Natural killer cell (primary cell): ENCODE measurements at places on chromosomes 4 and X.
A peak's percentile ranks its signal among the peaks of the same experiment; 100 is the strongest.

GRCh38 chr4:155234206-155234605 is 25.8 kb downstream of the NPY2R start:
- DNase-seq = no peak

- DNase-seq = no peak
These were observed 46.1 kb upstream of the CABS1 start for GRCh38 chr4:70288651-70289050.

DNA sequence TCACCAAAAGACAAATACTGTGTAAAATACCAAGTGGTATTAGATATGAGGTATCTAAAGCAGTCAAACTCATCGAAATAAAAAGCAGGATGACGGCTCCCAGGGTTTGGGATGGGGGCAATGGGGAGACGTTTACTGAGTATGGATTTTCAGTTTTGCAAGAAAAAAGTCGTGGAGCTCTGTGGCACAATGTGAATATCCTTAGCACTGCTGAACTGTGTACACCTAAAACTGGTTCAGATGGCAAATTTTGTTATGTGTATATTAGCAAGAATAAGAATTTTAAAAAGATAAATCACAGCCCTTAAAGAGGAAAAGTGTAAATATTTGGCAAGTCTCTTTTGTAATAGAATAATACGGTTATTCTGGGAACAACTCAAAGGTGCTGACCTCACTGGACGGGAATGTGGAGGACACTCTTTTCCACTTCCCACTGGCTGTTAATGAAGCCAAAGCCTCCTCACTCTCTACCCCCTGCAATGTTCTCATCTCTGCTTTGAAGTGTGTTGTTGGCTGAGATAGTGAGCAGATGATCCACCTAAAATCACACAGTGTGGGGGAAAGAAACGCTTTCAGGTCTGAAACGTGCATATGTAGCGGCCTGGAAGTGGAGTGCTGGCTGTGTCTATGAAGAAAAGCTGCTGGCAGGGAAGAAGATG is 49.2 kb downstream of the SEL1L3 start:
- DNase-seq = no peak

GRCh38 chrX:18797141-18797540 is 89.7 kb downstream of the PPEF1 start:
- no peak for DNase-seq

DNA sequence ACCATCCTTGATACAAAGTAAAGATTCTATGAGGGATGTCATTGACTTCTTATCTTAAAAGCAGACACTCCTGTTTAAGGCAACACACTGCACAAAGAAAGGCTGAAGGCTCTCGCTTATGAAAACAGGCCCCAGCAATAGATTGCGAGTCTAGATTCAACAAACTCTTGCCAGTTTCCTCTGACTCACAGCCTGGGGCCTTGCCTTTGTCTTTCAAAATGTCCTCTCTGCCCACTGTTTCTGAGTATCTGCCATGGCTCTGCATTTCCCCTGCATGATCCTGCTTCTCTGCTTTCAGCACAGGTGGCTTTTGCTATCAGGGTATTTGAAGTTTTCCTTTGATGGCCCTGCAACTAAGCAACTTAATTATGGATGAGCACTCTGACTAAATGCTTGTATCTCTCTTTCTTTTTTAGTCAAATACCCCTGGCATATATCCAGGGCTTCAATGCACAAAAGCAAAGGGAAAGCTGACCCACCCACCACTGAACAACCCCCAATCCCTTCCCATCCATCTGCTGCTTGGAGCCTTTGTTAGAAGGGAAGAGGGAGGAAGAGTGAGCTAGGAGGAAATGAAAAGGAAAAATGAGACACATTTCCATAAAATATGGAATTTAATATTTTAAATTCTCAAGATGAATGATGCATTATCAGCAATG is 32.2 kb downstream of the NDP start:
- no peak for DNase-seq

GRCh38 chr4:99856166-99856565 is 38.1 kb downstream of the LAMTOR3 start:
- DNase-seq = peak; percentile 25

- DNase-seq = no peak
These were observed 534.4 kb upstream of the EPHA5 start for GRCh38 chr4:66204534-66205247.

- no peak for DNase-seq
These were observed 255.8 kb downstream of the COL25A1 start for GRCh38 chr4:109046471-109047201.

DNA sequence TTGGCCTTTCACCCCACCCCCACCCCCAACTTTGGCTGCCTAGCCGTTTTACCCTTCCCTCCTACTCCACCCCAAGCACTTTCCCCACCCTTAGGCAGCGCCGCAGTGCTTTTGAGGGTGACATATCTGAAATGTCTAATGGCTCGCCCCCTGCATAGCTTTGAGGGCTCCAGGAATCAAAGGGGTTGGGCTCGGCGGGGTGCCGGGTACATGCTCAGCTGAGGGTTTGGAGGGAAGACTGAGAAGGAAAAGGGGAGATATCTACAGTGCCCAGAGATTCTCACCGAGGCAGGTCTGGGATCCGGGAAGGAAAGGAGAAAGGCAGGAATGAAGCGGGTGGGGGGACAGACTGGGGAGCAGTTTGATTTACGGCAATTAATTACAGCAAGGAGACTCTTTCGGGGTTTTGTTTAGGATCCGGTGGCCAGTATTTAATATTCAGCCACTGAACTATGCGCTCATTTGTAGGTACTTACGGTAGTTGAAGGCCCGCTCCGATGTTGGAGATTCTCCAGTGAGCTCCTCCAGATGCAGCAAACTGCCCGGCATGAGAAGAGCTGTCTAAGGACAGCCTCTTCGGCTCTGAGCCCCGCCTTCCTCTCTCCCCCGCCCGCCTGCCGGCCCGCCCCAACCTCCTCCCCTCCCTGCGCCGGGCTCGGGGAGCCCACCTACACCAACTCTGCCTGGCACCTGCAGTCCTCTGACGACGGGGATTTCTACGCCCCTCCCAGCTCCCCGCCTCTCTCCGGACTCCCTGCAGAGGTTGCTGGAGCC is at the start of gene IGSF1:
Gene IGSF1, minus strand, starts transcription at position 569 of the 774 bp plus-strand sequence. CDS start 2,632 bp downstream, outside the sequence.
- DNase-seq = no peak

- no peak for DNase-seq
These were observed 323.0 kb downstream of the INPP4B start for GRCh38 chr4:142523111-142523510.

GRCh38 chr4:5069901-5070300 is 18.6 kb downstream of the STK32B start:
- no peak for DNase-seq

- no peak for DNase-seq
These were observed 10.6 kb downstream of the ASMTL start for GRCh38 chrX:1442016-1442665.

DNA sequence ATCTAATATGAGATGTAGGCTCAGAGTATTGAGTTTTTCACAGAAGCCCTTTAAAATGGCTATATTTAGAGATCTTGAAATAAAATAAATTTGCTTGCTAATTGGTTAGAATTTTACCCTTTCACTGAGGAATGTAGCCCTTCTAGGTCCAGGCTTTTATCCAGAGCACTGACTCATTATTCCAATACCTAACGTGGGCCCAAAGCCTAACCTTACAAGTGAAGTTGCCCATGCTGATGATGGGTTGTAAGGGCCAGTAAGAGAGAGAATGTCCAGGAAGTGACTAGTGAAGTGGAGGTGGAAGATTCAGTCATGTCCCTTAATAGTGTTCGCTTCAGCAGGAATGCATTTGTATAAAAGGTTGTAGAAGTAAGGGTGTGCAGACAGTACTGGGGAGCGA is 155.9 kb downstream of the STIM2 start:
- no peak for DNase-seq

DNA sequence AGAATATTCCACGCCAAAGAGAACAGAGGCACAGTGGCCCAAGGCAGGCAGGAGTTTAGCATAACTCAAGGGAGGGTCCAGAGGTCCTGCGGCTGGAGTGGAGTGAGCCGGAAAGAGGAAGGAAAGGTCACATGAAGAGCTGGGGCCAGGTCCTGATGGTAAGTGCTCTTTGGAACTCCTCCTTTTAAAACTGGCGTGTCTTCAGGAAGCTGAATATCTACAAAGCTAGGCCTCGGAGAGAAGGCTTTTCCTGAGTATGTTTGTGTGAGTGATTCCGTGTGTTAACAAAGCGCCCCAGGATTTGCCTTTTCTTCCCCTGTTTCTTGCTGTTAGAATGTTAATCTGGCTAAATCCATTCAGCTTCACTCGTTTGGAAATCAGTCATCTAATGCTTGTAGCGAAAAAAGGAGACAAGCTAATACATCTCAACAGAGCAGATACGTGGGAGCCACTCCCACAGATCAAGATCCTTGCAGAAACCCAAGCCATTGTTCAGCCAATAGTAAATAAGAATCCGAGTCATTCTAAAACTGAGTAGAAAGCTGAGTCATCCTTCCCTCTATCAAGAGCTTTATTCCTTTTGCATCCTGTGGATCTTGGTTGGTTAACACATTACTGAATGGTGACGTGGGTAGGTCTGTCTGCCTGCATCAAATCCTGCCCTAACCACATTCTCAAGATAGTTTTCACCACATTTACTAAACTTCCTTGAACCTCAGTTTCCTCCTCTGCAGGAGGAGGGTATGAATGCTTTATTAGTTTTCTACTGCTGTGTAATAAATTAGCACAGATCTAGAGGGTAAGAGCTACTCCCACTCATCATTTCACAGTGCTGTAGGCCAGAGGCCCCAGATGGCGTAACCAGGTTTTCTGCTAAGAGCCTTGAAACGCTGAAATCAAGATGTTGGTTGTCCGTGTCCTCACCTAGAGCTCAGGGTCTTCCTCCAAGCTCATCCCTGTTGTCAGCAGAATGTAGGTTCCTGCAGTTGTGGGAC is 43.2 kb upstream of the RBM47 start:
- DNase-seq = peak; percentile 68

DNA sequence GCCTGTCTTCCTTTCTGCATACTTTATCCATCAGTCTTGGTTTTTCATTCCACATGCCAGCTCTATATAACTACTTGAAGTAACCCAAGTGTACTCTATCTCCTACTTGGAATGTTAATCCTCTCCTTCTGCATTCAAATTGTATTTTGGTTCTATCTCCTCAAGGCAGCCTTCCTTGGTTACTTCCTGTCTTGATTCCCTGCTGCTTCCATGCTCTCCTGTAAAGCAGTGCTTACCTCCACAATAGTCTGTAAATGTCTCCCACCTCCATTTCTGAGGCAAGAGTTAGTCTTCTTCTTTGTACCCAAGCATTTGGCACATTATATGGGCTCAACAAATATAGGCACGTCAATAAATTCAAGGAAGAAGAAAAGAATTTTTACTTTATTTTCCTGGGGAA is 298.4 kb downstream of the ARHGAP24 start:
- no peak for DNase-seq

- peak; percentile 26 for DNase-seq
These were observed 118.9 kb downstream of the SLC10A6 start for GRCh38 chr4:86730310-86730709.

GRCh38 chrX:134821370-134821769 is 163.1 kb upstream of the PLAC1 start:
- no peak for DNase-seq

DNA sequence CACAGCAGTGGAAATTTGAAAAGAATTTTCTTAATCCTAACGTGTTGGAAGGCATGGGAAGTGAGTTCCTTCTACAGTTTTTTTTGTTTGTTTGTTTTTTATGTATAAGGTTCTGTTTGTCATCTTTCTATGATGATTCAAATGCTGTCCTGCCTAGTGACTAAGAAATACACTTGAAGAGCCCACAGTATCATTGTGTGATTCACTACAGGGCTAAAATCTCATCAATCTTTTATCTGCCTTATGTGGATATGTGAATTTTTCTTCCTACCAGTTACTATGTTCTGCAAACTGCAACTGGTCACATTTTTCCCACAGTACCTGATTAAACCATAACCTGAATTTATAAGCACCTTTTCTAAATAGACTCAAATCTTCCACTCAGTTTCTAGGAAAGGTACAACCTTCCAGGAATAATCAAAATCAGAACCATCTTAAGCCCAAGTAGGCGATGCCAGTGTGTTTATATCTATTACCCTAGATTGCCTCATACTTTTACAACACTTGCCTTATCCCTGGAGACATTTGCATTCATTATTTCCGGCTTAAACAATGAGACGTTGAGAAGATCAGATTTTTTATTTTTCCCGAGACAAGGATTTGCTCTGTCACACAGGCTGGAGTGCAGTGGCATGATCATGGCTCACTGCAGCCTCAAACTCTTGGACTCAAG is 214.6 kb upstream of the GALNT7 start:
- no peak for DNase-seq

GRCh38 chrX:13821738-13822137 is 4.8 kb upstream of the GPM6B start:
- no peak for DNase-seq
